CD4-positive, alpha-beta T cell (primary cell): ENCODE measurements at places on chromosomes 6 and 20.
A peak's percentile ranks its signal among the peaks of the same experiment; 100 is the strongest.

DNA sequence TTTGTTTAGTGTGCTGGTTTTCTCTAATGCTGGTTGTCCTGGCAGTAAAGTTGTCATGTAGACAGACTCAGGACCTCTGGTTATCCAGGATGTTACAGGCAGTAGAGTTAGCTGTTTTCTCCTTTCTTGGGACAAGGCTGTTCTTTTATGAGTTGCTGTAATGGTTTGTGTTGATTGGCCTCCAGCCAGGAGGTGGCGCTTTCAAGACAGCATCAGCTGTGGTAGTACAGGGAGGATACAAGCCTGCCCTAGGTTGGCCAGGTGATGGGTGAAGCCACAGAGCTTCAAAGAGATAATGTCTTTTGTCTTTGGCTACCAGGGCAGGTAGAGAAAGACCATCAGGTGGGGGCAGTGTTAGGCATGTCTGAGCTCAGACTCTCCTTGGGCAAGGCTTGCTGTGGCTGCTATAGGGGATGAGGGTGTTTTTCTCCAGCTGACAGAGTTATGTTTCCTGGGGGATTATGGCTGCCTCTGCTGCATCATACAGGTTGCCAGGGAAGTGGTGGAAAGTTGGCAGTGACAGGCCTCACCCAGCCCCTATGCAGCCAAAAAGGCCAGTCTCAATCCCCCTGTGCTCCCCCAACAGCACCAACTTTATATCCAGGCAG is 127.2 kb upstream of the TAB2 start:
- peak; percentile 39 for DNase-seq

- DNase-seq: no peak
These were observed 26.5 kb downstream of the IL17F start for GRCh38 chr6:52217761-52218160.

DNA sequence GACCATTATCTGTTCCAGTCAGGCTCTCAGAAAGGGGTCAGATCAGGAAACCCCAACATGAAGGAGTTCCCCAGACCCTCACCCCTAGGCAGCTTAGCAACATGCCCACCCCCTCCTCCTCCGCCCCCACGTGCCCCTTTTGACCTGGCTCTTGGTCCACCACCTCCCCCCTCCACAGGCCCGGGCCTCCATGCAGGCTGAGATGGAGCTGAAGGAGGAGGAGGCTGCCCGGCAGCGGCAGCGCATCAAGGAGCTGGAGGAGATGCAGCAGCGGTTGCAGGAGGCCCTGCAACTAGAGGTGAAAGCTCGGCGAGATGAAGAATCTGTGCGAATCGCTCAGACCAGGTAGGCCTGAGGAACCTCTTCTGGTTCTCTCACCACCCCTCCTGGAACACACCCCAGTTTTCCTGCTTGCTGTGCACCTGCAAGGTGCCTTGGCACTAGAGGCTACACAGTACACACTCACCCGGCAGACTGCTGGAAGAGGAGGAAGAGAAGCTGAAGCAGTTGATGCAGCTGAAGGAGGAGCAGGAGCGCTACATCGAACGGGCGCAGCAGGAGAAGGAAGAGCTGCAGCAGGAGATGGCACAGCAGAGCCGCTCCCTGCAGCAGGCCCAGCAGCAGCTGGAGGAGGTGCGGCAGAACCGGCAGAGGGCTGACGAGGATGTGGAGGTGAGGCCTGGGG is 21.9 kb downstream of the DEF6 start:
- DNase-seq: no peak

GRCh38 chr6:132725947-132726607 is 12.2 kb upstream of the VNN1 start:
- DNase-seq: no peak

DNA sequence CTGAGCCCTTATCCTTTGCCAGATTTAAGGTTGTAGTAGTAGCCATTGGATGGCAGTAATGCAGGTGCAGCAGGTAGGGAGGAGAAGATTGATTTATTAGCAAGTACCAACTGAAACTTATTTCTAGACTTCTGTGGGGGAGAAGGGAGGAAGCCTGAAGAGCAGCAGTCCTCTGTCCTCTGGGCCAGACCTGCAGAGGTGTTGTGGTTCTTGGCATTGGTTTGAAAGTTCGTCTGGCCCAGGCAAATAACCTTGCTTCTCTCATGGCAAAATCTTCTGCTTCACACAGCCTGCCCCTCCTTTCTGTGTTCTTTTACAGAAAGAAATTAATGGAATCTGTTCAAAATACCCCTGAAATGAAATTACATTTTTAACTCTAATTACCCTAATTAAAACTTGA is 24.5 kb downstream of the RALY start:
- no peak for DNase-seq

- DNase-seq: no peak
These were observed 130.8 kb upstream of the PTPRT start for GRCh38 chr20:43320536-43320935.

DNA sequence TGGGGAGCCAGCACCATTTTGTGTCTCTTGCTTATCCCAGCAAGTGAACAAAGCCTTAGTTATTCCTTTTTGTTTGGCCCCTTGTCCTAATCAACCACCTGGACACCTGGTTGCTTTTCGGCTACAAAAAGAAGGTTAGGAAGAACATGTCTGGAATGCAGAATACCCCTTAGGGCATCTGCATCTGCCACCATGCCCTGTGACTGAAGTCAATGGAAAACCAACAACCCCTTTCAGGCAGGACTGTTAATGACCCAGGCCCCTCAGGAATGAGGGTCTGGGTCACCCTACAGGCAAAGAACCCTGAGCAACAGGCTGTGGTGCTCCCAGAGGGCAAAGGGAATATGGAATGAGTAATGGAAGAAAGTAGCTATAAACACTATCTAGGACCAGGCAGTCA is 78.5 kb downstream of the PDE10A start:
- DNase-seq: no peak

GRCh38 chr20:23290761-23291574 is 59.6 kb upstream of the NXT1 start:
- DNase-seq: no peak

DNA sequence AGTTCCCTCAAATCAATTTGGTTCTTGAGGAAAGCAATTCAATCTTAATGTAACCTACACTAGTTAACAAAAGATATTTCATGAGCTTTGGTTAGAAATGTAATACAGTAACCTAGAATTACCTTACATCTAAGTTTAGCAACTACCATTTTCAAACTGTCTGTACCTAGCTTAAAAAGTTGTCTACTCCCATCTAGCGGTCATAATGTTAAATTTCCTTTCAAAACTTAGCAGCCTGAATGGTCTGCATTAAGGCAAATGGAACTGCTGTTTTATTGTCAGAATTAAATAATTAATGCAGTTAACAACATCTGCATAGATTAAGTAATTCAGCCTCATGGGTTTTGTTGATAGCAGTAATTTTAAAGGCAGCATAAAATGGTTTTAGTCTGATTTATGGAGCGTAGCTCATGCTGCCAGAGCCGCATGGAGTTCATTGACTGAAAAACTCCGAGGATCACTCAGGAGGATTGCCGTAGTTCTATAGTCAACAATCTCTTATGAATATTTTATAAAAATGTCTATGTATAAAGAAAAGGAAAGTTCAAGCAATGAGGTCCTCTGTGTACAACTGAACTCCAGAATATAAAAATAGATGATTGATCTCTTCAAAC is 485.4 kb upstream of the MANEA start:
- DNase-seq: peak; percentile 5

GRCh38 chr20:2446845-2447244 is 23.7 kb downstream of the SNRPB start:
- DNase-seq: no peak

GRCh38 chr6:151317103-151317994 is 74.0 kb downstream of the ZBTB2 start:
- no peak for DNase-seq

- DNase-seq: no peak
These were observed 117.8 kb downstream of the SLC23A2 start for GRCh38 chr20:4883546-4883945.

DNA sequence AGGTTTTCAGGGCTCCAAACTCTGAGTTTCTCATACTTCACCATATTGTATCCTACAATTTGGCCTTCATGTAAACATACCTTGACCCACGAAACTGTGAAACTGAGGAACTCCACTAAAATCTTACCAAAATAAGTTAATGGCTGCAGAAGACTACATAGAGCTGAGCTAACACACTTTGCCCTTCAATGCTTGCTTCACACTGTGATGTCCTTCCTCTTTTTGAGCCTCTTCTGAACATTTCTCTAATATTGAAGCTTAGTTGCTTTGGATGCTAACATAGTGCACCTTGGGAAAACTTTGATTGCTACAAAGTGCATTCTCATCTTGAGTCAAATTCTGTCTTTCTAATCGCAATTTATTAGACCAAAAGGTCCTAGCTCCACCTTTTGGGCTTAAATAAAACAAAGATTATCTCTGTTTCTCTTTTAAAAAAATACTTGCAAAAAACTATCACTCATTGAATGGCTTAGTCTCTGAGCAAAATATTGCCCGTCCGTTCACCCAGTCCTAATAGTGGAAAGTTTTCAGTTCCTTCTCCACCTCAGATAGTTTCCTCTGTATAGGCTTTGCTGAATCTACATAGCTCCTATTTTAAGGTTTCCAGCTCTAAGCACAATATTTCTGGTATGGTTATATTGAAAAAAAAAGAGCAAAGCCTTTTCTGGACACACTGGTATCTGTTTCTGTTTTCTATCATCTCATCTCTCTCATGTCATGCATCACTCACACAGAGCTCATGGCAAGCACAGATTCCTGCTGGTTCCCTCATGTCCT is 494.6 kb downstream of the RFPL4B start:
- no peak for DNase-seq

- DNase-seq: peak; percentile 40
These were observed 413 bp downstream of the PTPRA start for GRCh38 chr20:2873747-2874041.

GRCh38 chr6:169620171-169621130 is 81.4 kb downstream of the WDR27 start:
- DNase-seq: no peak

DNA sequence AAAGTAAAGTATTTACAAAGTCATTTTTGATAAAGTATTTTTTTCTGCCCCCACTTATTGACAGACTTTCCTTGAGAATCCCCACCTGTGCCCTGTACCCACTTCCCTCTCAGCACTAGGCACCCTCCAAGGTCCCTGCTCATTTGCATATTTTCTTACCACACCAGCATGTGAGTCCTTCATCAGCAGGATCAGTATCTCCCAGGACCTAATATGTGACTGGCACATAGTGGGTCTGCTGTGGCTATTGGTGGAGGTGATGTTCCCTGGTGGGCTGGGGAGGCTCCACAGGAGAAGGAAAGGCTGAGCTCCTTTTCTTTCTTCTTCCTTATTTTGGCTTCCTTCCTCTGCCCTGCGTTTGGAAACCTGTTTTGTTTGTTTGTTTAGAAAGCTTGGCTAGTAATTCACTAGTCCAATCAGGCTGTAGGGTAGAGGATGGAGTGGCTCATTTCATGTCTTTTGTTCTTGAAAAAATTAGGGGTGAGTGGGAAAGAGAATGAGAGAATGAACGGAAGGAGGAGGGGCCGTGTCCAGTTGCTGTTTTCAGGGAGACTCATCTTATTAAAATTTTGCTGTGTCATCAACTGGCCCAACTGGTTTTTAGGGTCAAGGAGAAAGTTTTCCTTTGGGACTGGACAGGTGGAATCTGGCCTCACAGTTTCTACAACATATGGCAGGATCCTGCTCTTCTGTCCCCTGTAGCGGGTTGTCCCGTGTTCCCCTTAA is 2.8 kb upstream of the RNF24 start:
- no peak for DNase-seq

DNA sequence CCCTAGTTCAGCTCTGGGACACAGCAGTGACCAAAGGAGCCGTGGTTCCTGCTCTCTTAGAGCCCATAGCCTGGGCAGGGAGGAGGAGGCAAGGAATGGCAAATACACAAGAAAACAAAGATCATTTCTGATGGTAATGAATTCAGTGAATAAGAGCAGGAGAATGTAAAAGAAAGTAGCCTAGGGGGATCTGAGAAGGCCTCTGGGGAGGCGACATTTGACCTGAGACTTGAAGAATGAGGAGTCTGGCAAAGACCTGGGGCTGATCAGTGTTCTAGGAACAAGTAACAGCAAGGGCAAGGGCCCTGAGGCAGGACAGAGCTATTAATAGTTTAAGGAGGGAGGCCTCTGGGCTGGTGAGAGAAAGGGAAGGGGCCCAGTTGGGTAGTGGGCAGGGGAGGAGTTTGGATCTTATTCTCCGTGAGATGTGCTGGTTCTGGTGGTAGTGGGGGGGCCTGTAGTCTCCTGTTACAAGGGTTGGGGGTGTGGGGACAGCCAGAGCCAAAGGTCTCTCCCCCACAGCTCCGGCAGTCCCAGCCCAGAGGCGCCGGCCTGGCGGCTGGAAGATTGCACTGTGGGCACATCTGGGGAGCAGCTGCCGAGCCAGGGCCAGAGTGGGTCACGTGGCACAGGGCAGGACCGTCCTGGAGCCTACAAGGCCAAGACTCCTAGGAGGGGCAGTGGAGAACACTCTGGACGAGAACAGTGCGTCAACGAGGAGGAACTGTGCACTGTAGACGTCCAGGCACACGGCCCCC is 9.3 kb upstream of the ID1 start:
- DNase-seq: no peak

- DNase-seq: no peak
These were observed 32.3 kb upstream of the LAMA4 start for GRCh38 chr6:112286500-112287144.

- DNase-seq: no peak
These were observed 11.5 kb upstream of the TENT5A start for GRCh38 chr6:81763968-81764367.

GRCh38 chr6:133889557-133890403 is 867 bp downstream of the TCF21 start:
- DNase-seq: no peak

DNA sequence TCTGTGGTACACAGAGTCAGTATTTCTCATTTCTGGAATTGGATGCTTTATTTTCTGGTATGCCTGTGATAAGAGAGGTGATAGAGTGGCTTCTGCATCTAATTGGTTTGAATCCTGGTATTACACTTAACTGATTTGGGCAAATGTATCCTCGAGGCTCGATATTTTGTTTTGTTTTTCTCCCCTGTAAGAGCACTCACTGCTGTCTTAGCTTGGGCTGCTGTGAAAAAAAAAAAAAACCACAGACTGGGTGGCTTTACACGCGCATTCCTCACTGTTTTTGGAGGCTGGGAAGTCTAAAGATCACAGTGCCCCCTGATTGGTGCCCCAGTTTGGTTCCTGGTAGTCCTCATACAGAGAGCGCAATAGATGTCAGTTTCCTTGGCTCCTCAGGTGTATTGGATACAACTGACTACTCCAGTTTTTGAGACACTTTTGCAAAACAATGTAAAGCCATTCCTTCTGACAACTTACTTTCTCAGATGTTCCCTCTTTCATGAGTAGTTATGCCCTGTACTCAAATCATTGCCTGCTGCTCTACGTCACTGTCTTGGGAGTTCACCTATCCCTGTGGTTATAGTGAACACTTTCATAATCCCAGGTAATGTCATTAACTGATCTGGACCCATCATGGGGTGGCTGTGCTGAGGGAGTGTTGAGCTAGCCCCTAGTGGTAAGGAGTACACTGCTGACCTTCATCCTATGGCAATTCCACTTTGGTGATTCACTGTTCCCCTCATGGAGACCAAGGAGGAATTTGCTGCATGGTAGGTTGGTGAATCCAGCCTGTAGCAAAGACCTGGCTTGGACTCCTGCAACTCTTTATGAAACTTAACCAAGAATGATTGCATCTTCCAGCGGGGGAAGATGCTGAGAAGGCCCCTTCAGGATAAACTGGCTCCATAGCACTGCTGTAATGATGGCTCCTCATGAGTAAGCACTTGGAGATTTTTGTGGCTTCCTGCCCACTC is 3.5 kb upstream of the ACAT2 start:
- DNase-seq: no peak

- no peak for DNase-seq
These were observed 103.8 kb downstream of the RNASET2 start for GRCh38 chr6:166852451-166852975.

- DNase-seq: no peak
These were observed 899.9 kb downstream of the C6orf118 start for GRCh38 chr6:164409309-164410009.
